Esophagus squamous epithelium (tissue), 5 donors: ENCODE measurements at places on chromosomes 7 and 10.
A peak's percentile ranks its signal among the peaks of the same experiment; 100 is the strongest.

DNA sequence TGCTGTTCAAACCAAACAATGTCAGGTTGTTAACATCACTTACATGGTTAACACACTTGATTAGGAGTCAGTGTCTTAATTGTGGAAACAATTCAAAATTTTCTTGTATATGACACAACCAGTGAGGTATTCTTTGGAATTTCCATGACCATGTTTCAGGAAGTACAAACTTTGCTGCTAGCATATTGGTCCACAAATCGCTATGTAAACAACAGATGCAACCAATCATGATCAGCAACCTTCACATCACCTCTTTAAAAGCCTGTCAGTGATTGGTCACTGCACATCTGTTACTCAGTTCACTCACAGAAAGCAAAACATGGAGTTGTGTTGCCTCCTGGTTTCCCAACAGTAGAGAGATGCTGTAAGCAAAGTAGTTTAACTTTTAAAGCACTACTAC is 108.9 kb upstream of the FAM3C start:
- H3K36me3 ChIP-seq: no peaks in the 10 kb centered on the region
- no peak overlapping the region for H3K27ac ChIP-seq
- no peak overlapping the region for H3K4me3 ChIP-seq
- H3K27me3 ChIP-seq: no peaks in the 10 kb centered on the region
- no peak for DNase-seq
- peaks cover 3% of the 10 kb centered on the region for H3K4me1 ChIP-seq

- no peaks in the 10 kb centered on the region for H3K4me1 ChIP-seq
- no peaks in the 10 kb centered on the region for H3K36me3 ChIP-seq
- H3K4me3 ChIP-seq: no peak overlapping the region
- H3K27me3 ChIP-seq: no peaks in the 10 kb centered on the region
- H3K27ac ChIP-seq: no peak overlapping the region
Observed at GRCh38 chr7:114183311-114184088, 231.1 kb upstream of the FOXP2 start.

GRCh38 chr10:55063811-55064210 is 262.8 kb upstream of the PCDH15 start:
- no peak for DNase-seq
- H3K36me3 ChIP-seq: no peaks in the 10 kb centered on the region
- H3K27ac ChIP-seq: no peak overlapping the region
- no peaks in the 10 kb centered on the region for H3K27me3 ChIP-seq

DNA sequence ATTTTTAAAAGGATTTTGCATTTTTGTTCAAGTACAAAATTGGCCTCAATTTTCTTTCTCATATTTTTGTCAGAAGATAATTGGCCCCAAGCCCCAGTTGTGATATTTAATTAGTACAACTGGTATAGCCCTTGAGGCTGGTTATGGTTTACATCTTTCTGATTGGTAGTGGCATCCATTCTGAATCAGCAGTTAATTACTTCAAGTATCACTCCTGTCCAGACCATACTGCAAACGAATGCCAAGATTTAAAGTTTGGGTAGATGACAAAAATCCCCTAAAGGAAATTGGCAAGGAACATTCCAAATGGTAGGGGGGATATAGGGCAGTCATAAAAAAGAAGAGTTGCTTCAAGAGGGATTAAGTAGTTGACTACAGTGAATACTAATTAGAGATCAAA is 23.1 kb downstream of the MYPN start:
- no peak for DNase-seq
- H3K4me3 ChIP-seq: no peak overlapping the region
- H3K27ac ChIP-seq: no peak overlapping the region

DNA sequence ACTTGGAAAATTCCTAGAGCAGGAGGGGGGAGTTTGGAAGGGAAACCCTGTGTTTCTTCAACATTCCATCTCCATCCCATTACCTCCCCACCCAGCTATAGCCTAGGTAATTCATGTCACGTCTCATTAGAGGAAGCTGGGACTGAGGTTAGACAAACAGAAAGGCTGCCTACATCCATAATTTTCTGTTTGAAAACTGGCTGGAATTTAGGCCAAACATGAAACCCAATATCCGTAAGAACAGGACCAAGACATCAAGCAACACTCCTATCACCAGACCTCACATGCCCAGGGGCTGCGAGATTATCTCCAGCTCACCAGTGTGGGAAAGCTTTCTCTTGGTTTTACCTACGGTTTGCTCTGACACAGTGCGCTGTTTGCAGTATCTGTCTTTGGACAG is 316.3 kb downstream of the FRMD4A start:
- H3K27me3 ChIP-seq: no peaks in the 10 kb centered on the region
- H3K4me3 ChIP-seq: no peak overlapping the region
- H3K27ac ChIP-seq: no peak overlapping the region
- H3K36me3 ChIP-seq: no peaks in the 10 kb centered on the region

DNA sequence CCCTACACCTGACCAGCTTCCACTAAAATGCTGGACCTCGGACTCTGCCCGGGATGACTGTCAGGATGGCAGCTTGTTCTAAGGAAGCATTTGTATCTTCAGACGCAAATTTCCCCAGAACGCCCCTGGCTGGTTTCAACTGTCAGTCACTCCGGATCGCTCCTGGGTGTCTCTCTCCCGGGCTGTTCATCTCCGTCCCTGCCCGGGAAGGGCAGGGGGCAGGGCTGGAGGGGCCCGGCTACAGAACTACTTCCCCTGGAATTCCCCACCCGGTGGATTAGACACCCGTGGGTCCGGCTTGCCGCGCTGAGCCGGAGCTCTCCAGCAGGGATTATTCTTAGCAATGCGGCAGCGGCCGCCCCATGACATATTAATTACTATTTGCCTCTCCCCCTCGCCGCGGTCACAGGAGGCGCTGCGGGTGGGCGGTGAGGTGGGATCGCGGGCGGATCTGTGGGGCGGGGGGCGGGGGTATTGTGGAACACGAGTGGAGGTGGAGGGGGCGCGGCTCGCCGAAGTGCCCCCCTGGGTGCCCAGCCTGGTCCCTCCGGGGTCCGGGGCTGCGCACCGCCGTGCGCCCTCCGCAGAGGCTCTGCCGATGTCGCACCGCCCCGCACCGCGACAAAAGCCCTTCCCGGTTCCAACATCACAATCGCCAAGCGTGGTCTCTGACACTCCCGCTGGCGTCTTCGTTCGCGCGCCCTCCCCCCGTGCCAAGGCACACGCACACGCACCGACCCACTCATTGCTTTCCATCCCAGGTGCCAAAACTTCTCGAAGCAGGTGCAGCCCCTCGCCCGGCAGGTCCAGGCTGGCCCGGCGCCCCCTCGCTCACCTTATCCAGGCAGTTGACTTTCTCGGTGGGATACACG is 276.1 kb upstream of the NEBL start:
- H3K27ac ChIP-seq: peak overlapping the region; percentile 87
- H3K4me1 ChIP-seq: peaks cover 7% of the 10 kb centered on the region
- peaks cover 14% of the 10 kb centered on the region for H3K36me3 ChIP-seq
- peak overlapping the region; percentile 59 for H3K4me3 ChIP-seq
- no peak for DNase-seq

GRCh38 chr10:2942938-2943337 is 124.4 kb upstream of the PFKP start:
- H3K27me3 ChIP-seq: no peaks in the 10 kb centered on the region
- no peak overlapping the region for H3K27ac ChIP-seq
- H3K4me3 ChIP-seq: no peak overlapping the region
- DNase-seq: no peak
- H3K36me3 ChIP-seq: no peaks in the 10 kb centered on the region

DNA sequence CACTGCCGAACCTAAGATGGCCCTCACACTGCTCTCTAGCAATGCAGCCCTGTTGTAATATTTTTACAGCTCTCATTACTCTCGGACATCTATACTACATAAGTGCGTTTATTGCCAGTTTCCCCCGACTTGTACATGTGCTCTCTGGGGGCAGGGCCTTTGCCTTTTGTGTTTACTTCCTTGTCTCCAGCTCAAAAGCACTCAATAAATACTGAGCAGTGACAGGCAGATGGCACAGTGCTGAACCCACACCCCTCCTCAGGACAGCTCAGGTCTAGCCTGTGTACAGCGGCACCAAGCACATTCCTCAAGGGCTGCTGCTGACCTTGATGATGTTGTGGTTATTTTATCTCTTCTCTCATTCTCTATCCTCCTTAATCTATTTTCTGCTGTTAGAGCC is 68.0 kb upstream of the ELMO1 start:
- H3K36me3 ChIP-seq: no peaks in the 10 kb centered on the region
- H3K27me3 ChIP-seq: no peaks in the 10 kb centered on the region
- DNase-seq: no peak
- no peak overlapping the region for H3K4me3 ChIP-seq

- H3K27ac ChIP-seq: no peak overlapping the region
- DNase-seq: no peak
- no peaks in the 10 kb centered on the region for H3K36me3 ChIP-seq
- no peaks in the 10 kb centered on the region for H3K4me1 ChIP-seq
- no peak overlapping the region for H3K4me3 ChIP-seq
Observed at GRCh38 chr7:50292165-50292757, 12.3 kb upstream of the IKZF1 start.

- H3K4me1 ChIP-seq: peaks cover 22% of the 10 kb centered on the region
- no peak for DNase-seq
- no peak overlapping the region for H3K27ac ChIP-seq
- H3K4me3 ChIP-seq: peak overlapping the region; percentile 80
Observed at GRCh38 chr10:110644598-110645462, 694 bp downstream of the RBM20 start.

DNA sequence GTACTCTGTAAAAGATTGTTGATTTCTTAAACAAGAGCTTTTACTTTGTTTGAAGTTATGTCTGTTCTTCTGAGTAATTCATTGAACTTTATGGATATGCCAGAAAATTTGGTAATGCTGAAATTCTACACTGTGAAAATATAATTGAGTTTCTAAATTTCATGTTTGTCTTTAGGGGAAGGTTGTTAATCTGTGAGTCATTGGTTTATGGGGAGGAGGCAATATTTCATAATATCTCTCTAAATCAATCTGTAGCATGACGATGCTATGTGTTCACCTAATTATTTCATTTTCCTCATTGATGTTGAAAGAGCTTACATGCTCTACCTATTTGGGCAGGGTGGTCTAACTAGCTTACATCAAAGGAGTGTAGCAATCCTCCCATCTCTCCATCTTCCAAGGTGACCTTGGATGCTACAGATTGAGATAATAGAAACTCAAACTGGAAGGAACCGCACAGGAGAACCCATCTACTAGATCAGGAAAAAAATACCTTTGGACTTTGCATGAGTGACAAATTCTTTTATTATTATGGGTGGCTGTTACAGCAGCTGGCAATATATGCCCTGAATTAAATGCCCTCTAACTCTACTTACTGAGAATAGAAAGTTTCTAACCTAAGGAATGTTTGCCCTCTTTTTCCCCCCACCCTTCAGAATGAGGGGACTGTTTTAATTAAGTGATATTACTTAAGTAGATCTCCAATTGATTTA is 8.4 kb upstream of the SNX13 start:
- DNase-seq: no peak
- no peaks in the 10 kb centered on the region for H3K36me3 ChIP-seq
- H3K27ac ChIP-seq: no peak overlapping the region
- H3K27me3 ChIP-seq: no peaks in the 10 kb centered on the region
- H3K4me3 ChIP-seq: no peak overlapping the region

DNA sequence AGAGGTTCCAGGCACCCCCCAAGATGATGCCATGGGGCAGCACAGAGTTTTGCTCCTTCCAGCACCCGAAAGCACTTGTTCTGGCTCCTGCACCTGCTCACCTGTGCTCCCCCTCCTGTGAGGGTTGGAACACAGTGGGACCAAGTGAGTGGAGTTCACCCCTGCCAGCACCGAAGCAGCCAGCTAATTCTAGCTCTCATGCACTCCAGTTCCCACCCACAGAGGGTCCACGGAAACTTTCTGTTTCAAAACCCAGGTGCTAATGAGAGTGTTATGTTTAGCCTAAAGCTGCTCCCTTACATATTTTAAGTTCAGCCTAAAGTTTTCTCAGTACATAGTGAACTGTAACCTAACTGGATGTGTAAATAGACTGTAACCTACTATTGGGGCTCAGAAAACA is 42.6 kb upstream of the SLC35G1 start:
- no peaks in the 10 kb centered on the region for H3K4me1 ChIP-seq
- DNase-seq: no peak
- H3K27me3 ChIP-seq: no peaks in the 10 kb centered on the region
- H3K36me3 ChIP-seq: no peaks in the 10 kb centered on the region
- H3K27ac ChIP-seq: no peak overlapping the region
- H3K4me3 ChIP-seq: no peak overlapping the region

- DNase-seq: no peak
- peak overlapping the region; percentile 41 for H3K27ac ChIP-seq
- H3K36me3 ChIP-seq: no peaks in the 10 kb centered on the region
- no peak overlapping the region for H3K4me3 ChIP-seq
Observed at GRCh38 chr7:17371671-17372524, 73.4 kb downstream of the AHR start.

DNA sequence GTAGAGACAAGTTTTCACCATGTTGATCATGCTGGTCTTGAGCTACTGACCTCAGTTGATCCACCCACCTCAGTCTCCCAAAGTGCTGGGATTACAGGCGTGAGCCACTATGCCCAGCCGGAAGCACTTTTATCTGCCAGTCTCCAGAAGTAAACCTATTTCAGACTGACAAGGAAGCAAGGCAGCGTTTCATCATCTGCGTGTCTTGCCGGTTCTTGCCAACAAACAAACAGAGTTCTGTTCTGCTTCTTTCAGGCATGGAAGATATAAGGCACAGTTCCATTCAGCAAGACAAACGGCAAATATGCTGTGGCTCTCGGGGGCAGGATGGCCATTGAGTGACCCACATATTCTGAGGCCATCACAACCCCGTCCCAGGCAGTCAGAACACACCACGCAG is 15.5 kb upstream of the LARP4B start:
- H3K27ac ChIP-seq: no peak overlapping the region
- peaks cover 25% of the 10 kb centered on the region for H3K4me1 ChIP-seq
- no peak for DNase-seq
- no peaks in the 10 kb centered on the region for H3K36me3 ChIP-seq
- H3K27me3 ChIP-seq: no peaks in the 10 kb centered on the region

DNA sequence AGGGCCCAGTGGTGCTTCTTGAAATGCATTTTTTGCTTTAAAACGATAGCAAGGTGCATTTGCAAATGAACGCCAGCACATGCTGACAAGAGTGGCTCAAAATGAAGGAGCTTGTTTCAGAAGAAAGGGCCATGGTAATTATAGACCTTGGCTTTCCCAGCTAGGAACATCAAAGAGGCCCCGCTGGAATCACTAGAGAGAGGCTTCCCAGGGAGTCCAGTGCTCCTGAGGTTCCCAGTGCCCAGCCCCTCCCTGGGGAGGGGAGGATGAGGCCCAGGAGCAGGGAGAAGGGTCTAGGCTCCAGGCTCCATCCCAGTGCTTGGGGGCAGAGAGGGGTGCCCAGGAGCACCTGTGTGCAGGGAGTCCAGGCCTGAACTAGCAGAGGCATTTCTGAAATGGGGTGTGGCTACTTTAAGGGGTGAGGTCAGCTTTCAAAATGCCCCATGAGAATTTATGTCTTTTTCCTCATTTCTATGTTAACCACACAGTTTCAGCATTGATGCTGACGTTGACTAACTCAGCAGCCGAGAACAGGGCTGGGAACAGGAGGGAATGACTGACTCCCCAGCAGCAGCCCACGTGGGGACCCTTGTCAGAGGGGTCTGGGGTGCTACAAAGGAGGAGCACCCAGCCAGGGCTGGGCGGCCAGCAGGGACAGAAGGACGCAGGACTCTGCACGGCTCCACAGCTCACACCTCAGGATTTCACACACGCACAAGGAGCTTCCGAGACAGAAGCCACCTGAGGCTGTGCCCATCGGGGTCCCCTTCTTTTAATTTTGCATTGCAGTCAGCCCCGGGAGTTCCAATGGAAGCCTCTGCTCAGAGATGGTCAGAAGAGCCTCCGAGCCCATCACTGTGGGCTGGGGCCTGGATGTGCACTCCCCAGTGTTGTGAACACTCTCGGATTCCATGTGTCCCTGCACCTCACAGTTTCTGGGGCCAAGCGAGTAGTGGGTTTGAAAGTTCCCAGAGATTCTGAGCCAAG is 570.2 kb downstream of the PTPRN2 start:
- no peaks in the 10 kb centered on the region for H3K27me3 ChIP-seq
- no peaks in the 10 kb centered on the region for H3K36me3 ChIP-seq
- no peak for DNase-seq
- no peaks in the 10 kb centered on the region for H3K4me1 ChIP-seq
